ENCODE measurements at places on chromosomes 2 and 18.

DNA sequence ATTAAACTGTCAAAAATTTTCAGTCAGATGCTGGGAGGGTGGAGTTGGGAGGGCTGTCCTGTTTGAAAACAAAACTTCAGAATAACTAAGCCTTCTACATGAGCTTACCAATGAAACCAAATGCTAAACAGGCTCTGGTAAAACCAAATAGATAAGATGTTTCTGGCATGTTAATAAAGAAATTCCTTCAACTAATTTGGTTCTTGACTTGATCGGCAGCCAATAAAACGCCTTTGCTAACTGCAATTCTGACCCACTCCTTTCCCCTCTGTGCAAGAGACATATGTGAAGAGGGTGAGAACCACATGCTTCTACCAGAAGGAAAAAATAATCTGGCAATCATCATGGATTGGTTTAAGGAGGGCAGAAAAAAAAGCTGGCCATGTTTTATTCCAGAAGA, 20.9 kb downstream of the MAP4K3 start:
- DNase-seq: no peak

DNA sequence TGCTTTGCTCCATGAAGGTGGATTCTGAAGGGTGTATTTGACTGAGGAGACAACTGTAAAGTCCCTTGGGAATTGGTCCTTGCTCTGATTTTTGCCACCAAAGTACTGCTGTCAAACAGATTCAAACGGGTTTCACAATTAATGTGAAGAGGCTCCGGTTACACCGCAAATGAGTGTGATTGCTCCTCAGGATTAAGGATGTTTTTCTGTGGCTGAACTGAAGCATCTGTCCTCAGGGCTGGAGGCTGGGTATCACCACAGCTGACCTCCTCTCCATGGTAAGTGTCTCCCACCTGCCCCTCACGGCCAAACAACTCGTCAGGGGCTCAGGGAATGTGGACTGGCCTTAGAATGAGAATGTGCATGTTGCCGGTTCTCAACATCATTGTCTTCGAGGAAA, 130.4 kb upstream of the NDUFV2 start:
- DNase-seq: peak; percentile 10

DNA sequence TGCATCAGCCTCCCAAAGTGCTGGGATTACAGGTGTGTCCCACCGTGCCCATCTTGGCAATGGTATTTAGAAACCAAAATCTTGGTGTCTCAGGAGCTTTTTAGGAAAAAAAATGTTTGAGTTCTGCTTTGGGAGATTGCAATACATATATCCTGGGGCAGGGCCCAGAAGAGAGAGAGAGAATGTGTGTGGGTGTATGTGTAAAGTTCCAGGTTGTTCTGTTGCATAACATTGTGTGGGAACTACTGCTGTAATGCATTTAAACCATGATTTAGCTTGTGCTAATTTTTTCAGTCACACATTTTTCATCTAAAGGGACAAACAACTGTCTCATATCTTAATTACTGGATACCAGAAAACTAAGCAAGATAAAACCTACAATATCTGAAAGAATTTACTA, 70.8 kb upstream of the NABP1 start:
- DNase-seq: no peak

DNA sequence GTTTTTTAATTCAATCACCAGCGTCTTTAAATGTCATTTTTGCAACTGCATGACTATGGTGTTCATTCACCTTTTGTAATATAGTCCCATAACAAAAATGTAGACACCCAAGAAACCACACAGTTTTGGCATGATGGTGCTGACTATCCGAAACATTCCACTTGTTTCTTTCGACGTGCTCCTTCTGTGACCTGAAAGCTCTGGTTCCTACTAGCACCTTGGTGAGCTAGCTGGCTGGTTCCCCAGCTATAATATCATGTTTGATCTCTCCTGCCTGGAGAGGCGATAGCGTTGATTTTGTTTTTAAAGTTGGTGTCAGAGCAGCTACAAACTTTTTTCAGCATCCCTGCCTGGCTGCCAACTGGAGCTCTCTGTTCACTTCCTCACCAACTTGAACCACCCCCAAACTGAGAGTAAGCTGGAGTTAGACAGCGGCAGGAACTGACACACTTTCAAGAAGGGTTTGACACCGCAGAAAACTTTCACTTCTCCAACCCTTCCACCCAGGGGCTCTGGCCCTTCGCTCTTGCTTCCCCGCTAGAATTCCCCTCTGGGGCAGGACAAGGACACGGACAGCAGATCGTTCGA, 1.1 kb downstream of the ATAD2B start:
- no peak for DNase-seq

- no peak for DNase-seq
Measured at GRCh38 chr2:113980946-113981345, 91.1 kb downstream of the ACTR3 start.

GRCh38 chr2:203441463-203441862, 93.6 kb downstream of the RAPH1 start:
- no peak for DNase-seq

DNA sequence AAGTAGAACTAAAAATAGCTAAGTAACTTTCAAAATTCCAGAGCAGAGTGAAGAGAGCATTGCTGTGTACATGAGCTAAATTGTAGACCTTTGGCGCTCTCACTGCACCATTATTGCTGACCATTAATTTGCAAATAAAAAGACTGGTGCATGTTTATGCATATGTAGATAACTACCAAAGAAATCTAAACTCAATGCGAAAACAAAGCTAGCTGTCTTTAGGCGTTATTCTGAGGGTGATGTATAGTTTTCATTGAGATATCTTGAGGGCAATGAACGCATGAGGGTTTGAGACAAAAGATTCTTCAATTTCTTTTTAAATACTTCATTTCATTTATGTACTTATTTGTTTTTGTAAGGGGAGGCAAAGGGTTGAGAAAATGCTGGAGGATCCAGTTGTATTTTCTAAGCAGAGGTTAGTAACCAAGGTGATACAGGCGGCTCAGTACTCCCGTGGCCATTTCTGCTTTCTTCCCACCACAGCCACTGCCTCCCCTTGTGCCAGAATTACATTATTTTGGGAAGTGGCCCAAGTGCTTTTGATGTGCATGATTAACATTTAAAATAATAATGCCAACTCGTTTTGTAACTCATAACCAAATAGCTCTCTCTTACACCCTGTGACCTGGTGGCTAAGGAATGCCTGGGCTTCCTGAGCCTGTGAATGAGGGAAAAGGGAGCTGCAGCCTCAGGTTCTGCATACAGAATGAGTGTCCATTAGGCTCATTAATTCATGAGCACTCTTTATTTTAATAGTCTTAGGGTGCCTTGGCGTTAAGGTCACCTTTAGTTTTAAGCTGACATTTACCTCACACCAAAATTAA, 797.8 kb upstream of the GYPC start:
- no peak for DNase-seq

DNA sequence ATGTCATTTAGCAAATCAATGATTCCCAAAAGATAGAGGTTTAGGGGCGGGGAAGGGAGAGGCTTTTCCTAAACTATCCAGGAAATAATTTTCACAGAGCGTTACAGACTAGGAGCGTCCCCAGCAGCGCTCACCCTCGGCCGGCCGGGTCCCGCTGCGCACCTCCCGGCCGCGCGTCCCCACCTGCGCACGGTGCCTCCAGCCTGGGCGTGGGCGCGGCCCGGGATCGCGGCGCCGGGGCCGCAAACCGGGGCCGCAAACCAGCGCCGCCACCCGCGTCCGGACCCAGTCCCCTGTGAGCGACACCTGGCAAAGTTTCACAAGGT, 684 bp upstream of the ZCCHC2 start:
- no peak for DNase-seq

DNA sequence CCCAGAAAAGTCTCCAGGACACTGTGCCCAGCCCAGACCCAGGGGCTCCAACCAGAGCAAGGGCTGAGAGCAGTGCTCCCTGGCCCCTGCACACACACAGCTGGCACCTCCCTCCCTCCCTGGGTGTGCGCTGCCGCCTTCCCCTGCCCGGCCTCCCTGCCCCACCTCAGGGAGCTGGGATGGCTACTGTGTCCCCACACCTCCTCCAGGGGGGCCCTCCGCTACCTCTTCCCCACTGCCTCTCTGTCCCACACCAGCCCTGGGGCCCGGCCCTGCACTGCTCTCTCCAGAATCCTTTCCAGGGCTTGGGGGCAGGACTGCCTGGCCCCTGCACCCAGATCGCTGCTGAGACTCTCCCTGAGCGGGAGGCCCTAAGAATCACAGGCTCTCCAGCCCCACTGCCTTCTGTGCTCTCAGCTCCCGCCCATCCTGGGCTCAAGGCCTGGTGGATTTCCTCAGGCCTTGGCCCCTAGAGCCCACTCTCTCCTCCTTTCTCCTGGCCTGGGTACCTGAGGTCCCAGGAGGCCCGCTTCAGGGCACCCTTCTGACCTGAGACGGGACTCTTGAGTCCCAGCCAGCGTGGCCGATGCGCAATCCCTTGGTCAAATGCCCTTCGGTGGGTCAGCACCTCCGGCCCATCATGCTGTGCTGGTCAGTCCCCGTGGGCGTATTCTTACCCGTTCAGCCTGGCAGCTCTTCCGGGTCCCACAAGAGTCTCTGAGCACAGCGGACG, 276.8 kb upstream of the HDAC4 start:
- no peak for DNase-seq

GRCh38 chr18:45833846-45834245, 8.4 kb downstream of the SIGLEC15 start:
- no peak for DNase-seq

GRCh38 chr2:239685965-239686364, 285.1 kb upstream of the HDAC4 start:
- DNase-seq: no peak

GRCh38 chr2:179255129-179255528, 9.5 kb downstream of the SESTD1 start:
- DNase-seq: no peak

- DNase-seq: no peak
Measured at GRCh38 chr2:188032786-188033185, 258.9 kb upstream of the GULP1 start.

- DNase-seq: no peak
Measured at GRCh38 chr18:74399091-74399887, 57.8 kb downstream of the DIPK1C start.

- no peak for DNase-seq
Measured at GRCh38 chr18:21038201-21038600, 73.4 kb downstream of the ROCK1 start.

GRCh38 chr2:103484906-103485305, 723.1 kb downstream of the TMEM182 start:
- DNase-seq: no peak

GRCh38 chr2:231563378-231563961, 29.2 kb upstream of the TEX44 start:
- no peak for DNase-seq
